Left lobe of liver (tissue), 2 donors: ENCODE measurements at places on chromosomes 11 and 22.

- DNase-seq = no peak
Observed at GRCh38 chr11:99814021-99814420, 793.3 kb downstream of the CNTN5 start.

GRCh38 chr11:35375332-35376117 is 43.8 kb downstream of the SLC1A2 start:
- no peak for DNase-seq

- DNase-seq = peak; percentile 82
Observed at GRCh38 chr11:121595717-121596161, 143.0 kb upstream of the SORL1-AS1 start.

DNA sequence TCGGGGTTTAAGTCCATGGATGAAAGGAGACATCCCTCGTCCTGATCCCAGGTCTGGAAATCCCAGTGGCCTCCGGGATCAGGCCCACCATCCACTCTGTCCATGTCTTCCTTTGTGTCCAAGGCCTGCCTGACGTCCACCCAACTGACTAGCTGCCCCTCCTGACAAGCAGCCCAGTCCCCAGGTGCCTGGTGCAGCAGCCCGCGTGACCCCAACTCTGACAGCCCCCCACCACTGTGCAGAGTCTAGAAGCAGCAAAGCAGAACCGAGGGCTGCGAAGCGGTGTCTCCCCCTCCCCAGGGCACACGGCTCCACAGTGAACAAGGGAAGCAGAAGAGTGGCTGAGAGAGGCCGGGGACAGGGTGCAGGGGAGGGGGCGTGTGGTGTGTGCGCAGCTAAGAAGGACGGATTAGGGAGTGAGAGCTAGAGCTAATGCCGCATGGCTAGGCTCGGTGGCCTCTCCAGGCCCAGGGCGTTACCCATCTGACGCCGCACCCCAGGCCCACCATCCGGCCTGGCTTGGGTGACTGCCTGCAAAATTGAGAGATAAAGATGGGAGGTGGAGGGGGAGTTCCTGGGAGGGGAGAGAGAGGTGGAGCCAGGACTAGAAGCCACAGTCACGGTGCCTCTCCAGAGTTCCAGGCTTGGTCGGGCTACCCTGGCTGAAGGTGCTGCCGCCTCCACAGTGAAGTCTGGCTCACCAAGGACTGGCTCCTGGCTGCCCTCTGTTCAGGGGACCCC is 16.6 kb upstream of the BAIAP2L2 start:
- DNase-seq = no peak

DNA sequence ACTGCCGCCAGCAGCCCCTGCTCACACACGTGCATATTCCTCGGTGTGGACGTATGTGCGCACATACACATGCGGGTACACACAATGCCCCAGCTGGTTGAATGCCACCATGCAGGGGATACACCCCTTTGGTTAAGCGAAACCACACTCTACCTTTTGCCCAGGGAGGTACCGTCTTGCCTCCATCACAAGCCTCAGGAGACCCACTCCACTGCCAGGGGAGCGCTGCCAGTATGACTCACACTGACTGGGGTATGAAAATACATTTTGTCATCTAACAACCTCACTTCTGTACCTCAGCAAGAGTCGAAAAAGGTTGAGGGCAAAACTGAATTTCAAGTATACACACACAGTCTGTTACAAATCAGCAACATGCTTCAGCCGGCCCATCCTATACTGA is 39.4 kb downstream of the TMEM45B start:
- DNase-seq = no peak

- no peak for DNase-seq
Observed at GRCh38 chr11:45105984-45106375, 40.5 kb upstream of the PRDM11 start.

- DNase-seq = peak; percentile 98
Observed at GRCh38 chr22:24592851-24593558, at the start of gene LRRC75B. TSS of gene LRRC75B (minus strand) at chr22:24593073. CDS start at chr22:24593039, 34 bp downstream.

- DNase-seq = no peak
Observed at GRCh38 chr22:47076758-47077157, 314.3 kb downstream of the TBC1D22A start.

GRCh38 chr11:81579339-81579738 is 1154.3 kb downstream of the FAM181B start:
- DNase-seq = no peak

DNA sequence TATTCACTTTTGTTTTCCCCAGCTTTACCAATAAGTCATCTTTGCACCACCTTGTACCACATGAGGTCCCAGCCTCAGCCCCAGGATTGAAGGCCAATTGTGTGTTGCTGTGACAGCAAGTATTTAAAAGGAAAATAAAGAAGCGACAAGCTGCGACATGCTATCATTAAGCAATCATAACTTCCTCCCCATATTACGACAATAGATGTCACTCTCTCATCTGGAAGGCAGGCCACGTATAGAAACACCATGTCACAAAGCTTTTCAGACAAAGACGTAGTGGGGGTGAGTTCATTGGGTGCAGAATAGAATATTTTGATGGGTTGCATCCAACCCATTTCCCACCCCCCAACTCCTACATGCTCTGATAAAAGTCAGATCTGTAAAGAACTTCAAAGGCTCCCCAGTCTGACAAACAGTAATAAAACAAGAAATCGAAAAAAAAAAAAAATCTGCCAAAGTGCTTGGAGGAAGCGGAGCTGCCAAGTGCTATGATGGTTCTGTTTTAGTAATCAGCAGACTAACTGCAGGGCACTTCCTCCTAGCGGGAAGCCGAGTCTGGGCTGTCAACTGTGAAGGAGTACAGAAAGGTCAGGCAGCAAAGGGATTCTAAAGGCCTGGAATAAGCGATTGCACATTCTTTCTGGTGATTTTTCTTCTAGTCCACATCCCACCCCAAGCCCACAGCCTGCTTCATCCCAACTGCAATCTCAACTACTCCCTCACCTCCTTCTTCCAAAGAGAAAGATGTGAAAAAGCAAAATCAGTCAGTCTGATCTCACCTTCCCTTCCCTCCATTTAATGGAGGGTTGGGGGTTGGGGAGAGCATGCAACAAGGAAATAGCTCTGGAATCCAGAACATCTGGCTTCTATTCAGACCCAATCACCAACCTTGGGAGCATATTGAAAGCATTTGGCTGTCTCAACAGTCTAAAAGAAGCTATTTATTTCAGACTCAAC is 131.4 kb upstream of the UBASH3B start:
- DNase-seq = no peak

DNA sequence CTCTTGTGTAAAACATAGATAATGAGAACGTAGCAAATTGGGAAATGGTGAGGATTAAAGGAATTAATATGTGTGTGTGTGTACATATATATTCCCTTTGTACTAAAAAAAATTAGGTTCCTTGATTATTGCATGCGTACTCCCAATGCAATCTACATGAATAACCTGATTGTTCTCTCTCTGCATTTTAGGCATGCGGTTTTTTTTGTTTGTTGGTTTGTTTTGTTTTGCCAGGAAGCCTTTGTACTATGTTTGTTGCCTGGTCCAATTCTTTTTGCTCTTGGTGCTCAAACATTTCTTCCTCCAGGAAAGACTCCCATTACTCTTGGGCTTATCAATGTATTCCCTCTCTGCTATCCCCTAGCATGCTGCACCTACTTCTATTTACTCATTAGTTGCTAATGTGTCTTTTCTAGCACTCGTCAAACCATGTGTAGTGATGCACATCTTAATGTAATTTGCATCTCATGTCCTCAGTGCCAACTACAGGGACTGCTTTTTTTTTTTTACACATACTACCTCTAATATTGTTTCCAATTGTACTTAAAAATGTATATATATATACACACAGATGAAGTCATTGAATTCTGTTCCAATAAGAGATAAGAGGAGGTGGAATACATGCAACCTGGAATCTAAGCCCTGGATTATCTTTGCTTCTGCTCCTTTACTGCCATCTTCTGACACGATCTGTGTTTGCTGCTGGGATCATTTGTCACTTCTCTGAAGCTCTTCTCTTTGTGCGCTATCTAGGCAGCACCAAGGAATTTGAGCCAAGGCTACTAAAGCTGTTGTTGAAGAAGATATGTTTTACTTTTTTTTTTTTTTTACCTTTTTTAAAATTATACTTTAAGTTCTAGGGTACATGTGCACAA is 197.2 kb upstream of the ANO3 start:
- DNase-seq = no peak

DNA sequence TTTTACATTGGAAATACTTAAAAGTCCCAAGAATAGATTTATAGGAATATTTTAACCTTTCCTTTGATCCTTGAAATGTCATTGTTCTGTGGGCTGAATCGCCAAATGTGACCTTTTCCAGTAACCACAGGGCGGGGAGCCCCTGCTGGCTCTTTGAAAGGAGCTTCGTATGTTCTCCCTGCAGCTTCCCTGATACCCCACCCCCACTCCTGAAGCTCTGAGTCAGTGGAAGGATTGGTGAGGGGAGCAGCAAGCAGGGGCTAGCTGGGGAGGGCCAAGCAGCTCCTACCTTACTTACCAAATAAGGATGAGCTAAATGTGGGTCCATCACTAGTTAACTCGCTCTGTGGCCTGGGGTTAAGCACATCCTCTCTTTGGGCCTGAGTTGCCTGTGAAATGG is 87.7 kb downstream of the CHST1 start:
- no peak for DNase-seq

DNA sequence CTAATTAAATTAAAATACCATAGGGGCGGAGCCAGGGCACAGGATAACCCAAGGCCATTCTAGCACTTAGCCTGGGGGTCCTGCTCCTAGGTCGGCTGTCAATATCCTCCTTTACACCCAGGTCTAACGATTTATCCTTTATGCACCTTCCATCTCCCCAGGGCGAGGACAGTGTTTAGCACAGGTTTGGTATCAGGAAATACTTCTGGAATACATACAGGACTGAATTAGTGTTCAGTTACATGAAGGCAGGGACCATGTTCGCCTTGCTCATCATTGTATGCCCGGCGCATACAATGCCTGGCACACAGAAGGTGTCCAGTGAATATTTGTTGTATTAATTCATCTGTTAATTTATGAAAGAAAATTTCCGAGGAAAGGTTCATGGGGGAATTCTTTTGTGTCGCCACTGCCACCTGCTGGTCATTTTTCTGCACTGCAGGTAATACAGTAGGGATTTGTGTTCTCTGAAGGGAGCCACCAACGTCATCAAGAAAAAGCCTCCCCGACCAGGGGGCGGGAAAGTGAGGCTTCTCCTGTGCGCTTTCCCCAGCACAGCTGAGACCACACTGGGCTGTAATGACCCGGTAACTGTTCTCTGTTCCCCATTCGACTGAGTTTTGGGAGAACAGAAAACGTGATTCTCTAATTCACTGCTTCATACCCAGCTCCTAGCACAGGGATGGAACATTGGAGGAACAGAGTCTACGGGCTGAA is 68.7 kb upstream of the ASPHD2 start:
- DNase-seq = peak; percentile 56

GRCh38 chr22:43305806-43306205 is 37.4 kb downstream of the SCUBE1 start:
- DNase-seq = no peak

- no peak for DNase-seq
Observed at GRCh38 chr11:32953700-32954099, 61.1 kb downstream of the QSER1 start.

DNA sequence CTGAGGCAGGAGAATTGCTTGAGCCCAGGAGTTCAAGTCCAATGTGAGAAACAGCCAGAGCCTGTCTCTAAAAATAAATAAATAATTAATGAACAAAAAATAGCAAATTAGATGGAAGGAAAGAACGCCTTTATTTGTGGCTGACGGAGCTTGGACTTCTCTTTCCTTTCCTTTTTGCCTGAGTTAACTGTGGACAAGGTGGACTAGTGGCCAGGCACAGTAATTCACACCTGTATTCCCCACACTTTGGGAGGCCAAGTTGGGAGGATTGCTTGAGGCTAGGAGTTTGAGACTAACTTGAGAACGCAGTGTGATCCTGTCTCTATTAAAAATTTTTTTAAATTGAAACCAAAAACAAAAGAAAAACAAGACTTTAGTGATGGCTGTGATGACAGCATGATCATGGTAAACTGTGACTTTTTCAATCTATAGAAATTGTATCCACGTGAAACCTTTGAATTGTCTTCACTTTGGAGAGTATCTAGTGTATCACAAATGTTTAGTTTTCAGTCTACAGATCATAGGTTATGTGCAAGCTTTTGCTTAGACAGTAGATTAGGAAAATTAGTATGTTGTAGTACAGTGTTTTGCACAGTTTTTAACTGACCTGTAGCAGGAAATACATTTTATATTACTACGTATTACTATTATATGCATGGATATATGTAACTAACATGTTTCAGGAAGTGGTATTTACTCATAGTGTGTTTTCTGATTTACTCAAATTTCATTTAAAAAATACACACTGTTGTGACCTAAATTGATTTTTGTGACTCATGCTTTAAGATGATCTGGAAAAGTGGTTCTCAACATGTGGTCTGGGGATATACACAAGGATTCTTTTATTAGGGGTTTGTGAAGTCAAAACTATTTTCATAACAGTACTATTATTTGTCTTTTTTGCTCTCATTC is 42.1 kb downstream of the KDM2A start:
- DNase-seq = no peak
